ENCODE measurements at places on chromosomes 16 and 17. TPM values are rescaled to one million over a fixed set of nuclear protein-coding genes. Genes with fewer than 3 reads are reported as not detected.

Gene ZMYND15
- total RNA-seq, result 0.65 TPM

Gene EIF3CL
- 251 TPM for total RNA-seq

Gene AP2B1
- 62.0 TPM for total RNA-seq

Gene SOCS7
- total RNA-seq, result 7.8 TPM

Gene NOXO1
- total RNA-seq, result not detected

Gene HLF
- 8.5 TPM for total RNA-seq

Gene TMEM11
- total RNA-seq, result 30.1 TPM

Gene MRPS7
- 41.4 TPM for total RNA-seq

Gene WSCD1
- 1.9 TPM for total RNA-seq

Gene OR2C1
- total RNA-seq, result 0.44 TPM

All from subcutaneous adipose tissue (tissue), 4 donors.